Endothelial cell of umbilical vein (primary cell): ENCODE measurements at places on chromosomes 7 and 10. TPM values are rescaled to one million over a fixed set of nuclear protein-coding genes. Genes with fewer than 3 reads are reported as not detected.
A peak's percentile ranks its signal among the peaks of the same experiment; 100 is the strongest.

- DNase-seq, result no peak
Measured at GRCh38 chr7:128112781-128113221, 81.6 kb upstream of the LRRC4 start.

DNA sequence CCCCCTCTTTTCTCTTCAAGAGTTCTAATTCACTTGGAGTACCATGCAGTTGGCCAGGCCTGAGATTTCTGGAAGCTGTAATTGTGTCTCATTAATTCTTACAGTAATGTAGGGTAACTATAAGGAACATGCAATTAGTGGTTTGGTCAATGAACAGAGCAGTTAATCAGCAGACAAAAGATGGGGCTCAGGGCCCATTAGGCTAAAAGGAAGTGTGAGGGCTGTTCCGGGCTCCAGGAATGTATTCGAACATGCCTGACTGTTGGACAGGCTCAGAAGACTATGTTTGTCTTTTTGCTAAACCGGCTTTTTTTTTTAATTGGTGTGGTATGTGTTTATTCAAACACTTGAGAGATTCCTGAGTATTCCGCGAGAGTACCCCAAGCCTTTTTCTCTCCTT is 42.5 kb upstream of the FZD8 start:
- no peak for DNase-seq

GRCh38 chr10:132362151-132362611 is 30.2 kb downstream of the LRRC27 start:
- DNase-seq, result no peak

- no peak for DNase-seq
Measured at GRCh38 chr10:93067443-93068365, 6.0 kb upstream of the CYP26A1 start.

- peak; percentile 44 for DNase-seq
Measured at GRCh38 chr7:28626624-28627262, 214.4 kb downstream of the CREB5 start.

TMEM140 gene
- 15.7 and 26.5 TPM in 2 replicates for total RNA-seq

APBB1IP gene
- total RNA-seq, result not detected in 2 replicates

CPEB3 gene
- total RNA-seq, result 2.2 and 2.3 TPM in 2 replicates

CUL1 gene
- total RNA-seq, result 47.2 and 50.2 TPM in 2 replicates

SPDYE8 gene
- not detected in 2 replicates for total RNA-seq

PODXL gene
- 156 and 264 TPM in 2 replicates for total RNA-seq

TMEM273 gene
- total RNA-seq, result 2.1 and 3.7 TPM in 2 replicates

GHRHR gene
- total RNA-seq, result not detected in 2 replicates

RASA4B gene
- total RNA-seq, result 5.8 and 9.8 TPM in 2 replicates
